D721Med (cell line): ENCODE measurements at places on chromosomes 5 and 9.

DNA sequence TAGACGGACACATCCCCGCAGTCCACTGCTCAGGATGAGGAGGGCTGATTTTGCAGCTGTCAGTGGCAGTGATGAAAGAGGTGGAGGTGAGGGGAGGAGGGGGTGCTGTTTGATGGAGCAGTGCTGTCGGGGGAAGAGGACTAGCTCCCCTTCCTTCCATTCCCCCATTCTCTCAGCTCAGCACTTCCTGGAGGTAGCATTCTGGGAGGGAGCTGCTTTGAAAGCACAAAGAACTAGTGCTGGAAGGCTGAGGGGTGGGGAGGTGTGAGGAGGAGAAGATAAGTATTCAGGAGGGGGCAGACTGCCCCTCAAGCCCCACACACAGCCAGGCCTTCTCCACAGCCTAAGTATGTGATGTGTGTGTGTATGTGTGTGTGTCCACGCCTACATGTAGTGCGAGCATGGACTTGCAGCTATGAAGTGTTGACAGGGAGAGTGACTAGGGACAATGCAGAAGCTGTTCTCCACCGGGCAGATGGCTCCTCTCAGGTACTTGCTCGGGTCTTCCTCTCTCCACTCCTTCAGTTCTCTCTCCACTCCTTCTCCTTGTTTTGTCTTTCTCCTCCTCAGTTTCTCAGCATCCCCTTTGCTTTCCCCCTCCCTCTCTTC is 65.5 kb upstream of the HSPA9 start:
- DNase-seq, result no peak

GRCh38 chr9:32918628-32919027 is 82.8 kb downstream of the APTX start:
- DNase-seq, result no peak

DNA sequence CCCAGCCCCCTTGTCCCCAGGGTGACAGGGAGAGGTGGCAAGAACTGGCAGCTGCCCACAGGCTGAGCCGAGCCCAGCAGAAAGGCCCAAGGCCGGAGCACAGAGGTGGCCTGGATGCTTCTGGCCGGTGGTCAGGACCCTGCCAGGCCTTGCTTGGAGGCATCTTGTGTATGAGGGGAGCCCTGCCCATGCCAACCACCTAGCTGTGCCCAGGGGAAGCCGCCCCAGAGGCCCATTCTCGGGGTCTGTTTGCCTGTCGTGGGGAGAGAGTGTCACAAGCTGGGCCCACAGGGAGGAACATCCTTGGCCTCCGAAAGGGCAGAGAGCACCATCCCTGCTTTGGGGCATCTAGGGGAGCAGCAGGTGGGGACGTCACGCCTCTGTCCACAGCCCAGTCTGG is 10.0 kb downstream of the NKD2 start:
- DNase-seq, result no peak

DNA sequence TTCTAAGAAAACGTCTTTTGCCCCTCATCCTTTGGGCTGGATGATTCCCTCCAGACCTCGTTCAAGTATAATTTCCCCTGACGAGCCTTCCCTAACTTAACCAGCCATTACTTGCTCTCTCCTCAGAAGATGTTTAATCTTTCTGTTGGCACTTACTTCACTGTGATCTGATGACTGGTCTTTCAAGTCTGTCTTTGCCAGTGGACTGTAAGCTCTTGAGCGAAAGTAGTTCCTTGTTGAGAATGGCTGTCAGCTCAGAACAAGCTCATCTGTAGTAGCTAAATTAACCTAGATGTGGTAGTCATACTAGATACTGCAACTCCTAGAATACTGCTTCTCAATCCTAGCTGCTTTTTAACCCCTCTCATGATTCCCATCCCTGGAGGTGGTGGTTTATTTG is 125.0 kb downstream of the AOPEP start:
- no peak for DNase-seq

DNA sequence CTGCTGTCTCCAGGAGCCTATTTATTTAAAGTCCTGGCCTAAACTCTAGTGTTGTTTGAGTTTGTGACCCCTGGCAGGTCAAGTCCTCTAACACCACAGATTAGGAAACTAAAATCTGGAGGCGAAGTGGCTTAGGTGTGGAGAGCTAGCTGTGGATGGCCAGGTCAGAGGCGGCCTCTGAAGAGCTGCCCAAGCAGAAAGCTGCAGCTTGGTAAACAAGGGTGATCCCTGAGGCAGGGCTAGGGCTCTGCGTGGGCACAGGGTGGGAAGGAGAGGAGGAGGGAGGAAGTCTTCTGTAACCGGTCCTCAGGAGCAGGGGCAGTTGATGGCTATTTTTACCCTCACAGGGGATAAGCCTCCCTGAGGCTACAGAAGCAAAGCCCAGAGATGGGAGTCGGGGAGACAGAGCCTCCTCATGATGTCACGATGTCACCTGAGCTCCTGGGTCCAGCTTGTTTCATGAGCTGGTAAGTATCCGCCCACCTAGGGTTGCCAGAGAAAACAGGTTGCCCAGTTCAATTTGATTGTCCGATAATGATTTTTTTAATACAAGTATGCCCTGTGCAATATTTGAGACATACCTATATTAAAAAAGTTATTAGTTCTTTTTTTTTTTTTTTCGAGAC is 25.9 kb upstream of the BOD1 start:
- no peak for DNase-seq

DNA sequence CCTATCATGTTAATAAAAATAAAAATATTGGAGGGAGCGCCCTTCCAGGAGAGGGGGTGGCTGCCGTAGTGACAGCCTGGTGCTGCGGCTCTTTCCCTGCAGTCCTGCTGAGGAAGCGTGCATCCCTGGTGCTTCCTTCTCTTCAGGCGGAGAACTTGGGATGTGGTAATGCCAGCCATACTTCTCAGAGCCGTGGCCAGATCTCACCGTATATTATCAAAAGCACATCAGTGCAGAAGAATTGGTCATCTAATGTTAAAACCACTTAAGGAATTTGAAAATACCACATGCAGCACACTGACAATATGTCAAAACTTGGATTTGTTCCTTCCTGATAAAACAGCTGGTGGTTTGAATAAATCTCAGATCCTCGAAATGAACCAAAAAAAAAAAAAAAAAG is 17.7 kb downstream of the C9orf40 start:
- DNase-seq, result no peak

- no peak for DNase-seq
Observed at GRCh38 chr9:113541019-113541900, 77.7 kb downstream of the RGS3 start.

DNA sequence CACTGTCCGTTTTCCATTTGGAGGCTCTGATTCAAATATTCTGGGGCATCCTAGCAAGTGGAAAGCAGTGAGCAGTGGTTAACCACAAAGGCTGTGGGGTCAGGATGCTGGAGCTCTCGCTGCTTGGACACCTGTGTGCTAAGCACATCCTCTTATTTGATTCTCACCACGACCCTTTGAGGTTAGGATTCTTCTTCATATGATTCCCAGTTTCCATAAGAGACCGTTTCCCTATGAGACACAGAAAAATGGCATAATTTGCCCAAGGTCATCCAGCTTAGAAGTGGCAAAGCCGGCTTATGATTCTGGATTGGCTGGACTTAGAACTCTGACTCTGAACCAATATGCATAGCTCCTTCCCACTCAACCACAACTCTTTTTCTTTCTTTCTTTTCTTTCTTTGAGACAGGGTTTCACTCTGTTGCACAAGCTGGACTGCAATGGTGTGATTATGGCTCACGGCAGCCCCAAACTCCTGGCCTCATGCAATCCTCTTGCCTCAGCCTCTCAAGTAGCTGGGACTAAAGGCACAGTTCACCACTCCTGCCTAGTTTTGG is 207.7 kb downstream of the TTLL11 start:
- no peak for DNase-seq

- no peak for DNase-seq
Observed at GRCh38 chr5:14723701-14724132, 59.2 kb downstream of the OTULIN start.

DNA sequence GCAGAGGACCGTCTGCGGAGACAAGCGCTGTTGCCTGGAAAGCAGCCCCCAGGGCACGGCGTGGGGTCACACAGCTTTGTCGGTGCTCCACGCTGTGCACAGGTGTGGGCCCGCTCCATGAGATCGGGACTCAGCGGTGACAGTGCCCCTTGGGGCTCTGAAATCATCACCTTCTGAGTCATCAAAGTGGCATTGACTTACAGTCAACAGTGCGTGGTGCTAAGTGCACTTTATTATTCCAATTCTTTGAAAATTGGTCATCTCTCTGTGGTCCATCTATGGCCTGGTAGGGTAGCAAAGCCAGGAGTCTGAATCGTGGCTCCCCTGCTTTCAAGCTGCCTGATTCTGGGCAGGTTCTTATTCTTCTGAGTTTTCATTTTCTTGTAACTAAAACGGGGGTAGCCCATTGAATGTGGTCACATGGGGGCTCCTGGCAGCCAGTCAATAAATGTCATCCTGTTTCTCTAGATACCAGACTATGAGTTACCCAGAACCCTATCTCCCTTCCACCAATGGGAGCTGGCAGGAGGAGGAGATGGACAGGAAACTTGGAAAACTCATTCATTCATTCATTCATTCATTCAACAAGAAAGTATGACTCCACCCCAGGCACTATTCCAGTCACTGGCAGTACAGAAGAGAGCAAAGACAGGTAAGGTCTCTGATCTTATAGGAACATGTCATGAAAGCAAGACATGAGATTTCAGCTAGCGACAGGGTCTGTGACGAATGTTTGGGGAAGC is 20.3 kb upstream of the UNC5A start:
- DNase-seq, result no peak

DNA sequence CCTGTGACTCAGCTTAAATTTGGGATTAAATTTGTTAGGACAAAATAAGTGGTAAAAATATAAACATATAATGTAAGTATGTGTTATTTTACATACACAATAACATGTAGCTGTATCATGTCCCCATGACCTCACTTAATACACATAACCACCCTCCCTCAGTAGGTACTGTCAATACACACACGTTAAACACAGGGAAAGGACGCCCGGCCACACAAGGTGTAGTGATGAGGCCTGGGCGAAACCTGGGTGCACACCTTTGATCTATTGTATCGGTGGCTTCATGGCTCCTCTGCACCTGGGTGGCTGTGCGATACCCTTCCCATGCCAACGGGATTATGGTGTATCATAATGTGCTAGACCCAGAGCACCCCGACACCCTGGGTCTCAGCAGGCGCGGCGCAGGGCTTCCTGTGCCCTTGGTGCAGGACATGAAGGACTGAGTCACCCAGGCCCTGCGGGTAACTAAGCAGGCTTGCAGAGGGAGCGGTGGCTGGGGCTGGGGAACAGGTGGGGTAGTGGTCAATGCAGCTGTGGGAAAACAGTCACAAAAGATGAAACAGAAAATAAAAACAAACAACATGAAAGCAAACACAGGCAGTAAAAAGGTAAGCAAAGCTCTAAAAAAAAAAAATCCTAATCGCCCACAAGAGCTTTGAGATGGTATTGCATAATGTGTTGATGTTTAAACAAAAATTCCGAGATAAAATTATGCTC is 127.5 kb upstream of the RETREG1 start:
- no peak for DNase-seq

- DNase-seq, result no peak
Observed at GRCh38 chr5:144487761-144488160, 317.1 kb downstream of the KCTD16 start.

DNA sequence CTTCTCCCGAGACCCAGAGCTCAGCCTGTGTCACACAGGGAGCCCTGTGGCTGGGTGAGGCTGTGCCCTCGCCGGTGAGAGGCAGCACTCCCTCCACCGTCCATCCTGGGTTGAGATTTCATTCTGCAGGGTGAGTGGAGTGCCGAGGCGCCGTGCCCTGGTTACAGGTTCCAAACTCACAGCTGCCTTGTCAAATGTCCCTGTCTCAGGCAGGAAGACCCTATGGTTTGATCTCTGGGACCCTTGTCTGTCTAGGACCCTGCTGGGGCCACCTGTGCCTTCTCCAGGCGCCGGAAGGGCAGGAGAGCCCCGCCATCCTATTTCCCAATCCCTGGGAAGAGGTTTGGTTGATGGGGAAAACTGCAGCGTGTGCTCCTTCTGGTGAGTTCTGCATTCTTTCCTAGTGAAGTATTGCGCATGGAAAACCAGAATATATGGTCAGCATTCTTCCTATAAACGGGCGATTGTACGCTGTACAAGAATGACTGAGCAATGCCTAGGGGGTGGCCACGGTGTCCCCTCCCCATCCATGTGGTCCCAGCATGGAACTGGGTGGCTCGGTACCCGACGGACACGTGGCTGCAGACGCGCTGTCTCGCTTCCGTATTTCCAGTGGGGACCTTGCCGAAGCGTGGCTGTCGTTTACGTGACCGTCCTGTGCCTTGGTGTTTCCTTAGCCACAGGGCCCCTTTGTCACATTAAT is 95.9 kb upstream of the COL5A1 start:
- DNase-seq, result no peak

DNA sequence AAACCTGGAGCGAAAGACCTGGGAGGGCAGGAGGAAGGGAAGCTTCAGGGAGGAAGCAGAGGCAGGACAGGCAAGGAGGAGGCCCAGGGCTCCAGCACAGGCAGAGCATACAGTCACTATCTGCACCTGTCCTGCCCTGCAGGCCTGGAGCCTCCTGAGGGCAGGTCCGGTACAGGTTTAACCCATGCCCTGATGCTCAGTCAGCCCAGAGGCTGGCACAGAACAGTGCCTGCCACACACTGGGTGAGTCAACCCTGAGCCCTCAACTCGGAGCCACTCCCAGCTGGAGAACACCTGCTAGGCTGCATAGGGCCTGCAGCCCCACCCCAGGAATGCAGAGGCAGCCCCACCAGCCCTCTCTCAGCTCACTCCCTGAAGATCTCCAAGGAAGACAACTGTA is 161.5 kb upstream of the PHYKPL start:
- DNase-seq, result no peak

- DNase-seq, result no peak
Observed at GRCh38 chr9:22211588-22212360, 202.7 kb upstream of the CDKN2B start.

- no peak for DNase-seq
Observed at GRCh38 chr9:126907058-126907457, 7.5 kb upstream of the RALGPS1 start.

GRCh38 chr5:33146881-33147280 is 293.9 kb upstream of the TARS1 start:
- DNase-seq, result no peak

DNA sequence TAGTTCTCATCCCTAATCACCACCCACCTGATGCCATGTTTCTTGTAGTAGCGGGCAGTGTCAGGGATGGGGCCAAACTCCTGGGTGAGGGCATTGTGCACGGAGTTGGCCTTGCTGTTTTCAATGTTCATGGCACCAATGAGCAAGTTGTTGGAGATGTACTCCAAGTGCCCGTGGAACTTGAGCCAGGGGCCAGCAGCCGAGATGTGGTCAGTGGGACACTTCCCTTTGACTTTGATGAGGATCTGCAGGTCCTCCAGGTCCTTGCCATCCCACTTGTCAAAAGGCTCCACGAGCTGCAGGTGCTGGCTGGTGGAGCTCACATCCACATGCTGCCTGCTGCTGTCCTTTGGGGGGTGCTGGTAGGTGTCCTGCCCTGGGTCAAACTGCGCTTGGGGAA is 162.2 kb upstream of the SV2C start:
- no peak for DNase-seq
